ENCODE measurements at places on chromosomes 1 and 21. TPM values are rescaled to one million over a fixed set of nuclear protein-coding genes. Genes with fewer than 3 reads are reported as not detected.
A peak's percentile ranks its signal among the peaks of the same experiment; 100 is the strongest.

INSRR gene
- not detected for total RNA-seq

CGN gene
- 9.7 TPM for total RNA-seq

DCST1 gene
- not detected for total RNA-seq

DNA sequence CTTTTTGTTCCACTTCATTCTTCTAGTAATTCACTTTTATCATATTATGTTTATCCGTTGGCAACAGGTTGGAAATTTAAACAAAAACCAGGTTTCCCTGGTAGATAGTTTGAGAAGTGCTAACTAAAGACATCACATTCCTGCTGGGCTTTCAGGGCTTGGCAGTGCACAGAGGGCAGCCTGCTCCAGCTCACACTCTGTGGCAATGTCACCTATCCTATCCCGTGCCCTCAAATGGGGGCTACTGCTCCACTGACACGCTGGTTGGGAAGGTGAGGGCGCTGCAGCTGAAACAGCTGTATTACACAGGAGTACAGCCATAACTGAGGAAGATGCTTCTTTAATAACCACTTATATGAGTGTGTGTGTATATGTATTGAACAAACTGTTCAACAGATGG lies 49.7 kb downstream of the RCAN1 start:
- no peak overlapping the region for H3K4me3 ChIP-seq
- H3K27me3 ChIP-seq: no peaks in the 10 kb centered on the region
- no peaks in the 10 kb centered on the region for H3K4me1 ChIP-seq
- no peak for DNase-seq
- H3K36me3 ChIP-seq: no peaks in the 10 kb centered on the region

- H3K36me3 ChIP-seq: no peaks in the 10 kb centered on the region
- no peak overlapping the region for H3K27ac ChIP-seq
- H3K27me3 ChIP-seq: no peaks in the 10 kb centered on the region
- peak; percentile 49 for DNase-seq
- H3K4me1 ChIP-seq: peaks cover 20% of the 10 kb centered on the region
- H3K4me3 ChIP-seq: no peak overlapping the region
Observed at GRCh38 chr1:67532452-67533216, 102.4 kb upstream of the SERBP1 start.

DNA sequence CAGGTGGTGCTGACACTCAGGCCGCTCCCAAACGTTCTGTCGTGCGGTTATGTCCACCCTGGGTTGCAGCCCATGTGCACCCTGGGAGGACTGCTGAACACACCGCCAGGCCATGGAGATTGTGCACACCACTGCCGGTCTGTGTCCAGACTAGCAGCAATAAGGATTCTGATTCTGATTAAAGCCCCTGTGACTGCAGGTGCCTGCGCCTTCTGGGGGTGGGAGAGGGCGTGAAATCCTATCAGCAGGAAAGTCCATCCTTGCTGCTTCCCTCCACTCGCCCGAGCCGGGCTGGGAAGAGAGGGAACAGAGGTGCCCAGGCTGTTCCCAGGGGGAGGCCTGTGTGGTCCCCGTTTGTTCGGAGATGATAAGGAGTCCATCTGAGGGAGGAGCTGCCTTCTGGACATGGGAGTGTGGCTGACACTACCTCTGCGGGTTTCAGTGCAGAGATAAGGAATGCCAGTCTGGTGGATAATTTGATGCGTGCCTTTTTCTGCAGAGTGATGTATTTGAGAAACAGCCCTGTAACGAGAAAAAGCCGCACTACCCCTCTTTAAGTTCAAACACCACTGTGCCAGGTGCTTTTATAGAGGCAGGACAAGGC lies 41.2 kb downstream of the BACE2 start:
- H3K4me1 ChIP-seq: peaks cover 38% of the 10 kb centered on the region
- no peak overlapping the region for H3K4me3 ChIP-seq
- no peak for DNase-seq
- H3K27me3 ChIP-seq: no peaks in the 10 kb centered on the region

GRCh38 chr1:21270086-21270689 lies 20.1 kb downstream of the ECE1 start:
- H3K36me3 ChIP-seq: peaks cover 4% of the 10 kb centered on the region
- H3K4me3 ChIP-seq: no peak overlapping the region
- H3K4me1 ChIP-seq: peaks cover 42% of the 10 kb centered on the region

GRCh38 chr1:32150847-32151246 lies 28.6 kb upstream of the TXLNA start:
- H3K27ac ChIP-seq: no peak overlapping the region
- H3K36me3 ChIP-seq: no peaks in the 10 kb centered on the region
- no peak for DNase-seq
- H3K4me1 ChIP-seq: peaks cover 6% of the 10 kb centered on the region
- H3K27me3 ChIP-seq: no peaks in the 10 kb centered on the region

All from thyroid gland (tissue), 4 donors.